T-helper 2 cell (primary cell): ENCODE measurements at places on chromosomes 16 and 17.

DNA sequence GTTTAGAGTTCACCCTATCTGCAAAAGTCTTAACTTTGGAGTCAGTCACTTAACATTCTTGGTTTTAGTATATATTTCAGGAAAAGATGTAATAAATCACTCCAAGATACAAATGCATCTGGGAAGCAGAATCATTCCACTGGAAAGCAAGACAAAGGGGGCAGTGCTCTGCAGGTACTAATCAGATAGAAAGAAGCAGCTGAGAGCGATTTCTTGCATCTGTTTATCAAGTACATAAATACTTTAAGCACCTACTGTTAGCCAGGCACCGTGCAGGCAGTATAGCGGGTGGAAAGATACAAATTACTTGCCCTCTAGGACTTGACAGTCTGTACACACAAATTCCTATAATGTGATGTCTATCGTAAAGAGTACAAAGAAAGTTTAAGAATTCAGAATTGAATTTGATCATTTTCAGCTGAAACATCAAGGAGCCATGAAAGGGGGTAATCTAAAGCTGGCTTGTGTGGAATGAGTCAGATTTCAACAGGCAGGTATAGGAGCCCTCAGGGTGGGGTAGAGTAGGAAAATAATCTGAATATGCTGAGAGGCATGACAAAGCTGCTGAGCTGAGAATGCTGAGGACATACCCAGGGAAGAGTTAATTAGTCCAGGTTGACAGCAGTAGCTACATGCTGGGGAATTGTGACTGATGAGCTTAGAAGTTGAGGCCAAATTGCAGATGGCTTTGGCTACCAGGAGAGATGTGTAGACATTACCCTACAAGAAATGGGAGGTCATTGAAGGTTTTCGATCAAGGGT, 110.2 kb downstream of the CA10 start:
- DNase-seq, result no peak

DNA sequence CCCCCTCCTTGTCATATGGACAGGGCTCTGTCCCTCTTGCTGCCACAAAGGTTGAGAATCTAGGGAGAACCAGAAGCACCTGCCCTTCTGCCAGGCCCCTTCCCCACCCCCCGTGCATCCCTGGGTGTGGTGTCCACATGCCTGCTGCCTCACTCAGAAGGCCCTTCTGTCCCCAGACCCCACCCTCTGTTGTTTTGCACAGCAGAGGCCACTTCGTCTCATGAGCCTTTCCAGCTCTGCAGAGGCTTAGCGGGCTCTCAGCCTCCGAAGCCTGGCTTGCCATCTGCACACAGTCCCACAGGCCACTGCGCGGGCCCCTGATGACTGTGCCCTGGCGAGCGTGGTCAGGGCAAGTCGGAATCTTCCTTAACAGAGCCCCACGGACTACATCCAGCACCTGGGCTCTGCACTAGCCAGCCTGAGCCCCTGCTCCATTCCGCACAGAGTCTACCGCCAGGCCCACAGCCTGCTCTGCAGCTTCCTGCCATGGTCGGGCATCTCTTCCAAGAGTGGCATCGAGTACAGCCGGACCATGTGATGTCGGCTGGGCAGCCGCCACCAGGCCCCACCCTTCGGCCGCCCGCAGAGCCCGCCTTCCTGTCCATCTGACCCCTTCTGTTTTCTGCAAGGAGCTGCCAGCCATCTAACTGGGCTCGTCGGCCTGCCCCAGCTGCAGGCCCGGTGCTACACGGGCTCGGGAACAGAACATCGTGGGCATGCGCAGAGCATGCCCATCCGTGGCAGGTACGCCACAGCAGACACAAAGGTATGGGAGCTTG, 10.8 kb downstream of the C16orf90 start:
- no peak for DNase-seq

GRCh38 chr17:58313815-58314705, 14.5 kb downstream of the TSPOAP1 start:
- DNase-seq, result no peak

DNA sequence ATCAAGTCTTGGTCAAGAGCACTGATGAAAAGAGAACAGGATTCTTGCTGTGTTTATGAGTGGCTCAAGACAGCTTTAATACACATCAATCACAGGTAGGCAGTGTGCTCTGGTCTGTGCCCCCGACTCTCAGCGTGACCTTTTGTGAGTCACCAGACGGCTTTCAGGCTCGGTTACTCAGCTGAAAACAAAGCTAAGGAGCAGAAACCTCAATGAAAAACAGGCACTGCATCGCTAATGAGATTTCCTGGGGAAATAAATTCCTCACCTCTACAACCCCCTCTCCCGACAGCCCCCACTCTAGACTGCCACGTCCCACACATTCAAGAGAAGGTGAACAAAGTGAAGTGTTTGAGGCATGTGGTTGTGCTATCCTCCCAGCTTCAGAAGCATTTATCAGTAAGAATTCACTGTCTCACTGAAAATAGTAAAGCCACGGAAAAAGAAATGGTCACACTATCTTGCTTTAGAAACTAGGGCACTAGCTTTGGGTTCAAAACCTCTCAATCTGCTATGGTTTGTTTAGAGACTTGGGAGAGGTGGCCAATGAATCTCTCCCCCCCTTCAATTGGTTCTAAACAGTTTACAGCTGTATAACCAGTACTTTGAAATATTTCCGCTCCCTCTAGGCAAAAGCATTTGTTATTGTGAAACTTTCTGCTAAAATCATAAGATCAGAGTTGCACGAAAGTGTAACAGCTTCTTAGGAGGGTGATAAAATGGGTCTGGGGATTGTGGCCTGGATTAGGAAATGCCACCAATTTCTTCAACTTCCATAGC, 199.5 kb upstream of the PMFBP1 start:
- DNase-seq, result no peak

DNA sequence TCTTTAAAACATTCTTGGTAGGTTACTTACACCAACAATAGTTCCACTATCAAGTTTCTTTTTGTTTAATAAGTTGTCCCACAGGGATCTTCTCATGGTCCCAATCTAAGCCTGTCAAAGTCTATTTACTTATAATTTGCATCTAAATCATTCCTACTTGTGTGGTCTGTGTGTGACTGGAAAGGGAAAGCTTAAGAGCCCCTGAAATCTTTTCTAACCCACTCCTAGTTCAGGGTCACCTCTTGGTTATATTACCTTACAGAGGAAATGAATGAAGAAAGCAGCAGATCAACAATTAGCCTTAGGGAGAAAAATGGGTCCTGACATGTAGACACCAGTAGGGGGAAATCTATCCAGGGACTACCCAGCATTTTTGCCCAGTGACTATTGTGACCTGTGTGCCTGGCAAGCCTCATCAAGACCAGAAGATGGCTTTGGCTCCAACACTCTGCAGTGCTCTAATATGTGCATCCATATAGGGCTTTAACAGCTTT, 110.4 kb upstream of the HAS3 start:
- DNase-seq, result no peak

- no peak for DNase-seq
Measured at GRCh38 chr17:41294016-41294415, 8.6 kb downstream of the KRTAP29-1 start.

GRCh38 chr16:74169066-74169465, 127.5 kb upstream of the PSMD7 start:
- DNase-seq, result no peak

DNA sequence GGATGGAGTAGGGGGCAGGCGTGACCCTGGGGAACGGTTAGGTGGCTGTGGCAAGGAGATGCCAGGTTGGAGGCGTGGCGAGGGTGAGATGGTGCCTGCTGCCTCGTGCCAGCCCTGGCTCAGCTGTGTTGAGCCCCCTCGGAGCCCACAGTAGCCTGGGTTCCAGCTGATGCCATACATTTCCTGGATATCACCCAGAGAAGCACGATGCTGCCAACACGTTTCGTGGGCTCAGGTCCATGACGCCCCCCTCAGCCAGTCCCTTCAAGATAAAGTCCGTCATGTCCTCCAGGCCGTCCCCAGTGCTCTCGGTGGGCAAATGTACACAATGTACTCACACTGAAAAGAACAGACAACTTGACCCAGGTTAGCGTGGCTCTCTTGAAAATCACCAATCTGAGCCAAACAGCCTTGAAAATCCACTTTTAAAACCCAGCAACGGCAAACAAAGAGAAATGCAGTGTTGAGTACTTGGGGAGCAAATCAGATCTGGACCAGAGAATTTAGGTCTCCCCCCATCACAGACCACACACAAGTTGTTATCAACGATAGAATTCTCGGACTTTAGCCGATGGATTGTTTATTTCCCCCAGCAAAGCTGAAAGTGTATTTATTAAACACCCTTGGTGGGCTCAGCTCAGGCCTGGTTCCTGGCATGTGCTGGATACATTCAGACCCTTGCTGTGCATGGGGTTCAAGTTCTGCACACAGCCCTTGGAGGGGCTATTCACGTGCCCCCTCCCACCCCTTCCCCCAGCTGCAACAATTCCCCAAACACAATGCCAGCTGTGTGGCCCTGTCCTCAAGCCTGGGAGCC, 102.8 kb upstream of the PLCG2 start:
- DNase-seq, result no peak

DNA sequence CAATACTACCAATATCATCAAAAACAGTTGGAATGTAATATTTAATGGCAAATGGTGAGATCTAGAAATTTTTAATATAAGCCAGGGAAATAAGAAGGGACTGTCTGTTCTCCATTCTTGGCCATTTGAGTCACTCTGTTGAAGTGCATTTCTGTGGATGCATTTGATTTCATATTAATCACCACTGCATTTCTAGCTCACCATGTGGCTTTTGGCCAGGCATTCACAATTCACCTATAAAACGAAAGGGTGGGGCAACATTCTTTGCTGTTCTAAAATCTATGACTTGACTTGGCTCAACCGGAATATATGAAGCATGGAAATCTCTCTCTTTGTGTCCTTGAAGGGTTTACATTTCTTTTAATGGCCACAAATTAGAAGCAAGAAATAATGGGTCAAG, 483.0 kb downstream of the SLC39A11 start:
- DNase-seq, result no peak

DNA sequence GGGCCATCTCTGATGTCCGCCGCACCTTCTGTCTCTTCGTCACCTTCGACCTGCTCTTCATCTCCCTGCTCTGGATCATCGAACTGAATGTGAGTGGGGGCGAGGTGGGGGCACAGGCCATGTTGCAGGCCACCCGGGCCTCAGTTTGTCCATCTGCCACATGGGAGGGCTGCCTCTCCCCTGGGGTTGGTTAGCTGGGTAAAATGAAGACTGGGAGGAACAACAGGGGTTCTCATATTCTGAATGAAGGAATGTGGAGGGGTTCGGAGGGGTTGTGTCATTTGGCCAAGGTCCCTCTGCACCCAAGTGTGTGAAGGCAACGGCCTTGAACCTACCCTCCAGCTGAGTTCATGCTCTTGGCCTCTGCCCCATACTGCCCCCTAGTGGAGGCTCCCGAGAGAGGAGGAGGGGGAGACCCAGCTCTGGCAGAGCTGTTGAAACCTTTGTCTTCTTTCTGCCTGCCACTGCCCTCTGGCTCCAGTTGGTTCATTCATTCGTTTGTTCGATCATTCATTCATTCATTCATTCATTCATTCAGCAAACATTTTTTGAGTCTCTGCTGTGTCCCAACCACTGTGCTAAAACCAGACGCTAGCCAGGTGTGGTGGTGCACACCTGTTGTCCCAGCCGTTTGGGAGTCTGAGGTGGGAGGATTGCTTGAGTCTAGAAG, 11.4 kb upstream of the TCAP start:
- DNase-seq, result peak; percentile 66

DNA sequence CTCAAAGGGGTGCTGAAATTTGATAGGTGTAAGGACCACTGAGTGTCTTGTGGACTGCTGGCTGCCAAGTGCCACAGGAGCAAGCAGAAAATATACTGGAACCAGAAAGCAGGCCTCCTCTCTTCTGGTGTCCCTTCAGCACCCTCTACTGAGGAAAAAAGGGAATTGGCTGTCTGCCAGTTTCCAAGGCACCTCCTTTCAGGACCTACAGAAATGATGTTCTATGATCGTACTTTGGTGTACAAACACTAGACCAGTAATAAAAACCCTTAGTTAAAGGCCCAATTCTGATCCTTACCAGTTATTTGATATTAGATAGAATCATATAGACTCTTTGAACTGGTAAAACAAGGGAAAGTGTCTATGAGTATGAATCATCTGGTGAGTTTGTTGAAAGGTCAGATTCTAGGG, 35.8 kb upstream of the BCAS3 start:
- DNase-seq, result peak; percentile 75

DNA sequence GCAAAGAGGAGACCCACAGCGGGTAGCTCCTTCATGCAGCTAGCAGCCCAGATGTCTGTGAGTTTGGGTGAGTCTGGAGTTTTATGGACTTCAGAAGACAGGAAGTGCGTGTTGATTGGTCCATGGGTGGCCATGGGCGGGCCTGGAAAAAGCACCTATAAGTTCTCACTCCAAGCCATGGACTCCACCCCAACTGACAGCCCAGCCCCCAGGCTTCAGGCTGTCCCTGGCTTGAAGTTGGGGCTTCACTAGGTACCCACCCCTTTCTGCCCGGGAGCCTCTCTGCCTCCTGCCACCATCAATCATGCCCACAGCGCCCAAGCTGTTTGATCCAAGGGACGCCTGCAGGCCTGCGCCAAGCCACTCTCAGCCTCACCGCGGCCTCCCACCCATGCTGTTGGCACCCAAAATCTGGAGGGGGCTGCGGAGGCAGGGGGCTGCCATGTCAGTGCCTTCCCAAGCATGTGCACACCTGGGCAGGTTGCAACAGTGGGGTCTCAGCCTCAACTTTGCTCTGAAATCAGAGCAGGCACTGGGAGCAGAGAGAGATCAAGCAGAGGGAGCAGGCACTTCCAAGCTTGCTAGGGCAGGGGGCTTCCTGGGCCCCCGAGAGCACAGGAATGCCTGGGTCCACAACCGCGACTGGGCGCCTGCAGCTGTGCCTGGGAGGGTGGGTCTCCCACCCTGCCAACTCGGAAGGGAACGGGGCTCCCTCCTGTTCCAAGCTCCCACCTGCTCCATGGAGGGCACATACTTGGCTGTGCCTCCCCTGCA, 1503.7 kb downstream of the CDH11 start:
- no peak for DNase-seq

GRCh38 chr17:37527249-37527851, 37.7 kb downstream of the DUSP14 start:
- no peak for DNase-seq

DNA sequence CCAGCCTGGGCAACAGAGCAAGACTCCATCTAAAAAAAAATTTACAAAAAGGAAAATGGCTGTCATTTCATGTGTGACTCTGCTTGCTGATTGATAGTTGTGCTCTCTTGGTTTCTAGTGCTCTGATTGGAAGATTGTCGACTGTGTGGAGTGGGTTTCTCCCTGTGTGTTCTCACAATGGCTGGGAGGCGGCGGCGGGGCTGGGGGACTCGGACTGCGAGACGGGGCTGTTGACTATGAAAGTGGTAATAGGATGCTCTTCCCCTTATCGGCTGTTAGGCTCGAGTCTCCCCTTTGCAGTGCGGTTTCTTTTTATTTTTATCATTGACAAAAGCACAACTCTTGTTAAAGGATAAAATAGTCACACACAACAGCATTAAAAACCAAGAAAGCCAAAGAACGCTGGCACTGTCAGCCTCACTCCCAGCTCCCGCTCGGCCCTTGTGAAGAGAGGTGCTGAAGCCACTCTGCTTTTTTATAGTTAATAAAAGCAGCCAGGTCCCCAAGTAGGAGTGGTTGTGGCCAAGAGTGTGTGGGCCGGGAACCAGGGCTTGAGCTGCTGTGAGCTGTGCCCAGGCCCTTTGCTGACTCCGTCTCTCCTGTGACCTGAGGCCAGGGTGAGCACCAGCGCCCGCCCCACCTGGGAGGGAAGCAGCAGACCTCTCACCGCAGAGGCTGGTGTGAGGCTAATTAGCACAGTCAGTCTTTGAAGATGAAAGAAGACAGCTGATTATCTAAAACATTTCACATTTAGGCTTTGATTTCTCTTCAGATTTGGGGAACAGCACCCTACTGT, 36.5 kb downstream of the TBCD start:
- no peak for DNase-seq
